T1000 (cell line): ENCODE measurements at places on chromosomes 6 and 20.

- DNase-seq, result no peak
Observed at GRCh38 chr20:1786486-1786885, 108.7 kb upstream of the SIRPA start.

DNA sequence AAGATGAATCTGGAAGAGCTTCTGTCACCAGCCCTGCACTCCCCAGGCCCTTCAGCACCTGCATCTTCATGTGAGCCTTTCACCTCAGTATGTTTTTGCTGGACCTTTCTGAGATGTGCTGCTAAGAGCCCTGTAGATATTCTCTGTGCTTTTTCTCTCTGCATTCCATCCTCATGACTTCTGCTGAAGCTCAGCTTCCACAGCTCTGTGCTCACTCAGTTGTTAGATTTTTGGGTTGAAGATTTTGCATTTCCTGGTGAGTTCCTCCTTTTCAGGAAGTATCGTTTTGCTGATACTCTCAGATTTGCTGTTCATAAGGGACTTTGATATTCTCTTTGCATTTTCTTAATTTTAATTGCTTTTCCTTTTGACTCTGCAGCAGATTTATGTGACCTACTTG is 18.3 kb downstream of the KIAA1586 start:
- no peak for DNase-seq

DNA sequence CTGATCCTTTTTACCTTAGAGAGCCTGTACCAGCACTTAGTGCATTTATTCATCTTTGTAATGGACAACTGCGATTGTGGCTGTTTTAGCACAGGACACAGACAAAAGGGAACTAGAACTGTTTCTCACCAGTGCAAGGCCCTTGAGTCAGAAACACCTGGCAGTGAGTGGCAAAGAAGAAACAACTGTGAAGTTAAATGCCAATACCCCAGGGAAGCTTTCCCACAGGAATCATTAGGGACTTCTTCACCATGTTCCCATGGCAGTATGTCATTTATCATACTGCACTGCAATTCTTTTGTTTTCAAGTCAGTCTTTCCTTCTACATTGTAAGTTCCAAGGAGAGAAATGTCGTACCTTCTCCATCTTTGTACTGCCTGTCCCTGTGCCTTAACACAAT is 28.6 kb upstream of the CDYL start:
- no peak for DNase-seq

DNA sequence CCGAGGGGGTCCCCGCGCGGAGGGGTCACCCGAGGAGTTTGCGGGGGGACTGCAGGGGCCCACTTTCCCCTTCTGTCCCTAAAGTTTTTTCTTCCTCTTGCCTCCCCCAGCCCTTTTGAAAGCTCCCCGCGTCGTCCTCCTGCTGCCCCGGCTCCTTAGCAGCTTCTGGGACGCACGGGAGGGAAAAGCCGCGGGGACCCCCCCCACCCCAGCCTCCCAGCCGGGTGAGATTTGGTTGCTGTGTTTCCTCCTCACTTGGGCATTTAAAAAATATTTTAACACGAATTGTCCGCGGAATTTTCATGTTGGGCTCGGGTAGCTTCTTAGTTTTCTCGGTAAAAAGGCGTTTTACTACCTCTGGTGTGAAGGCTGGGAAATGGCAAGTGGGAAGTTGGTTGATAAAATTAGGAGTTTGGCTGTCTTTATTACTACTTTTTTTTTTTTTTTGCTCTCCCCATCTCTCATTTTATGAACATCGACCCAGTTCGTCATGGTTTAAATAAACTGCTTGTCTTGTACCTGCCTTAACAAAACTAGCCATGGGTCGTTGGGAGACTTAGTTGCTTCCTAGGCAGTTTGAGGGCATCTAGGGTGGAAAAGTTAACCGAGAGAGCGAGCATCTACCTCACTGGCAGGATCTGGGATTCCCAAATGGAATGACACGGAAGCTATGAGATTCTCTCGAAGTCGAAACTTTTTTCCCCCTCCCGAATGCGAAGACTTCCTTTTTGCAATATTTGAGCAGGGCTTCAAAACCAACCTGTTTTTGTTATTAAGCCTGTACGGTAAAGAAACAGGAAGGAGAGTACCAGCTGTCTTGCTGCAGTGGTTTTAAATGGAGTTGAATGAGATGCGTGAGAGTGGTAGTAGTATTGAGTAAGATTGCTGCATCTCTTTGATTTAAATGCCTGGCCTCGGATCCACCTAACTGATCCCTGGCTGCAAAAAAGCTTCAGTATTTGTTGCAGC is 868 bp downstream of the NCOA3 start:
- no peak for DNase-seq

DNA sequence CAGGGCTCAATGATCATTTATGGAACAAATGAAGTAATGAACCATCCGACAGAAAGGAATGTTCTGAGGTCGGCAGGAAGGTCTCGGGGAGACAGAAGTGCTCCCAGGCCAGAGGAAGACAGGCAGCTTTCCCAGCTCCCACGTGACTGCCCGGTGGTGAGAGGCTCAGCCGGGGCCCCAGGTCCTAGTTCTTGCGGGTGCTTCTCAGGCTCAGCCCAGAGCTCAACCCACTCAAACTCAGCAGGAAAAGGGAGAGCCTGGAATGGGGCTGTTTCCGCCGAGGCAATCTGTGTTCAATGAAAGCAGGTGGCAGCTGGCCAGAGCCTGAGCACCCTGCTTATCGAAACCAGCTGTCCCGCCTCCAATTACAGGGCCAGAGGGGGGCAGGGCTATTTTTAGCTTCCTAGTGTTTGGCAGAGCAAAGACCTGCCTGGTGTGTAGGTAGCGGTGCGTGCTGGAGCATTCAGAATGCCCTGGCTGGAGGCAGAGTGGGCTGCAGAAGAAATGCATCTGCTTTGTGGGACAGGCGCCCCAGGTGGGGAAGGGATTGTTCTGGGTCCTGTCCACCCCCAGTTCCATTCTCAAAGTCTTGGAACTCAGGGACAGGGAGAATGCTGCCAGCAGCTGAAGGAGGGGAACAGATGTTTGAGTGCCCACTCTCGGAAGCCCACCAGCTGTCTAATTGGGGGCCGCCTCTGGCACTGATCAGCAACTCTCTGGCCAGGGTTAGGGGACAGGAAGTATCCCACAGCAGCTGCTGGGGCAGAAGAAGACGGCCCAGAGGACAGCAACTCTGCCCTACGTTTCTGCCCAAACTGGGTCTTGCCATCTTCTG is 145.1 kb downstream of the PREX1 start:
- DNase-seq, result no peak

DNA sequence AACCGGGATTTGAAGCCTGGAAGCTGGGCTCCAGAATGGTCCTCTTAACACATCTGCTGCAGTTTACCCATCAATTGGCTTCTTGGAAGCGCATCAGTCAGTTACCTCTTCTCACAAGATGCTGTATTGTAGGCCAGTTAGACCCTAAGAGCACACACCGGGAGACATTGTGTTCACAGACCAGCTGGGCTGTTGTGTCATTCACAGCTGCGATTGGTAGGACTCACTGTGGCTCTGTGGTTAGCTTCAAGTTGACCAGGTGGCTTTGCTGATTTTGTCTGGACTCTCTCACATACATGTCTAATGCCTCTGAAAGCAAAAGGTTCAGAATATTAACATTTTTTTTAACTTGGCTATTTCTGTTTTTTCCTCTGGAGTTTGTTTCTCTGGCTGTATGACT is 64.8 kb downstream of the SNX9 start:
- no peak for DNase-seq

DNA sequence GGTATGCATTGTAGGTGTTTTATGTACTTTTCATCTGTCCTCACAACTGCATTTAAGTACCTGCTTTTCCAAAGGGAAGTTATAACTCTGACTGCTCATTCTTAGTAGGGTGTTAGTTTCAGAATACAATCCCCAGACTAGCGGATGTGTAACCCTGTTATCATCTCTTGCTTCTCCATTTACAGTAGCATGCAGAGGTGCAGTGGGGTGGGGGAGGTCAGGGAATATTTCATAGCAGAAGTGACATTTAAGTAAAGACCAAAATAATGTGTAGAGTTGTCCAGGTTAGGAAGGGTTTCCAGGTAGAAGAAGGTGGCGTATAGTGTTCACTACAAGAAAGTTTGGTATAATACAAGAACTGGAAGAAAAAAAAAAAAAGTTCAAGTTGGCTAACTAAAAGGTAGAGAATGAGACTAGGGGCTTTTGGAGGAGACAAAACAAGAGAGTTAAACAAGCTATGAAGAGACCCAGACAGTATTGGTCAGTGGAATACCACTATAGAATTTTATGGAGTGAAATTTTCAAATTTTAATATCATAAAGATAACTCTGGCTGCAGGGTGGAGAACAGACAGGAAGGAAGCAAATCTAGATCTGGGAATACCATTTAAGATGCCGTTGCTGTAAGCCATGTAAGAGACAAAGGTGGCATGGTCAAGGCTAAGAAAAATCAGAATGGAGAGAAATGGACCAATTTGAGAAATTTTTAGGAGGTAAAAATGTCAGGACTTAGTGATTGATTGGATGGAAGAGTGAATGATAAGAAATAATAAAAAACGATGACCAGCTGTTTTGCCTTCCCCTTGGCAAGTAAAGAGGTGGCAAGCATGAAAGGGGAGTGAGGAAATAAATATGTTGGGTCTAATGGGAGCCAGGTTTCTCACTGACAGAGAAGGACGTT is 2.2 kb upstream of the AHI1 start:
- DNase-seq, result no peak

DNA sequence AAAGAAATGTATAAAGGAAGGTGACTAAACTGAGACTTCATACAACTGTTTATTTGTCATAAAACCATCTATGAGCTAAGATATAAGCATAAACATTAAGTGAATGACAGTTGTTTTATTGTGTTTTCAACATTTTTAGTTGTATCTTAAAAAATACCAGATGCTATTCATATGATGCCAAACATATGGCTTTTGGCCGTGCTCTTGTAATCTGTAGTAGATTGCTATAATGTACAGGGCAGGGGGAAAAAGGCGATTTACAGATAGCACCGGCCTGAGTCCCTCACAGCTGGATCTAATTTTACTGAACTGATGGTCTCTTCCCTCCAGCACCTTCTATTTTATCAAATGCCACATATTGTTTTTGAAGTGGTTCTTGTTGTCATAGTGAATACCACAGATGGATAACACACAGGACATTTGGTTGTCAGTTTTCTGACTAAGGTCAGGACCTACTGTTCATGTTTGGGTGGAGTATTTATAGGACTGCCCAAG is 48.2 kb downstream of the CENPW start:
- DNase-seq, result no peak

GRCh38 chr6:70394518-70395300 is 18.6 kb upstream of the FAM135A start:
- no peak for DNase-seq

GRCh38 chr6:16409531-16410441 is 171.4 kb downstream of the GMPR start:
- DNase-seq, result no peak

DNA sequence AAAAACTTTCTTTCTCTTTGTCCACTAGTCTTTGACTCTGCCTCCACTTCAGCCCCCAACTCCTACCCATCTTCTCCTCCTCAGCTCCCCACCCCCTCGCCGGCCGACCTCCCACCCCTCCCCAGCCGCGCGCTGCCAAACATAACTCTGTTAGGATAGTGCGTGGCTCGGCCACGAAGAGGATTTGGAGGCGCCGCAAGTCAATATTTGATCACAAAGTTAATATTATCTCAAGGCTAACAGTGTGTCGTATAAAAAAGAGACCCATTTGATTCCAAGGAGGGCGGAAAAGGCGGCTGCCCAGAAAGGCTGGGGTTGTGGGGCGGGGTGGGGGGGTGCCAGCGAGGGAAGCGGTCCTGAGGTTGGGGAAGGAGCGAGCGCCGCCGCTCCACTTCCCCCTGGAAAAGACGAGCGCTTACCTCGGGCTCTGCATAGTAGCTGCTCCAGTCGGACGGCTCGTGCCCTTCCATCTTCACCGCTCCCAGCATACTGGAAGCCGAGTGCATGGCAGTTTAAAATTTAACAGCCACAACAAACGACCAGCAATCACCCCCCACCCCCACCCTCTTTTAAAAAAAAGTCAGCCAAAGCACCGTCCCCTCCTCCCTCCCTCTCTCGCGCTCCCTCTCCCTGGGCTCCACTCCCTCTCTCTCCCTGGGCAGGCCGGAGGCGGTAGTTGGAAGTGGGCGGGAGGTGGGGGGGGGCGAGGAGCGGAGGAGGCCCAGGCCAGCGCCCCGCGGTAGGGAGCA is 425 bp downstream of the FOXA2 start:
- DNase-seq, result no peak

- no peak for DNase-seq
Observed at GRCh38 chr6:68760941-68761676, 126.0 kb downstream of the ADGRB3 start.

DNA sequence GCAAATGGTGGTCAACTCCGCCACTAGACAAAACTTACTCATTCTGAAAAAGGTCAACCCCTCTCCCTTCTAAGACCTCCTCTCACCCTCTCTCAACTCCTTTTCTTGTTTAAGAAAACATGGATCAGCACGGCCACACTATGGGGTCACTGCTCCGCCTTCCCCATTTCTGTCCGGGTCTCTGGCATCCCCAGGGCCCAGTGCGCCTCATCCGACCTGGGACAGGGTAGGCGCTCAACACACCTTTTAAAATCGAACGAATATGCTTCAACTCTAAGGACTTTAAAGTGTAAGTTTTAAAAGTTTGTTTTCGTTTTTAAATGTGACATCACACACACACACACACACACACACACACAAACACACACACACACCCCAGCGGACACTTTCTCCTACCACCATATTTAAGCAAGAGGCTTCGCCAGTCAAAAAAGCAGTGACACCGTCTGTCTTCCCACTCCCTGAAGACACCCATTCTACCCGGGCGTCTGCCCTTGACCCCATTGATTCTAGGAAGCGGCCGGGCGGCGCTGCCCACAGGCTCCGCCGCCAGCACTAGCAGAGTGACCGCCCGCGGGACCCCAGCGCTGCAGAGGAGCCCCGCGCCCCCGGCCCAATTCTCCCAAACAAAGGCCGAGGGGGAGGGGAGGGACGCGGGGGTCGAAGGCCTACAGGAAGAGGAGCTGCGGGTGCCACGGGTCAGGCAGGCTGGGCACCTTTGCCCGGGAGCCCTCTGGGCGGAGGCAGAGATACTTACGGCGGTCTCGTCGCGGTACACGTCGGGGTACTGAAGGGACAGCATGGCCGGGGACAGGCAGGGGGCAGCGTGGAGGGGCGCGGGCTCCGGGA is 568 bp downstream of the PREP start:
- DNase-seq, result no peak

DNA sequence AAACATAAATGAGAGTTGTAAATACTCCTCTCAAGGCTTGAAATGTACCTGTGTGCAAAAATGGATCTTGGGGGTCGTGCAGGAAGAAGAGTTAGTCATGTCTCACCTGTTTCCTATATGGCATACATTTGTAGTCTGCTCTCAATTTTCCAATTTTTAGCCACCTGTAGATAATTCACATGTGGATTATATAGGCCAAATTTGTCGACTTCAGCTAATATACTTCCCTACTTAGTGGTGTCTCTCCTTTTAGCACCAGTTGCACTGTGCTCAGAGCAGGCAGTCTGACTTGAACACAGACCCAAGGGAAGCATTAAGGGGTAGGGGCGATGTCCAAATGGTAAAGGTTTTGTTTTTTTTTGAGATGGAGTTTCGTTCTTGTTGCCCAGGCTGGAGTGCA is 1.9 kb downstream of the RBM24 start:
- DNase-seq, result no peak

- DNase-seq, result no peak
Observed at GRCh38 chr6:107820338-107821261, 3.5 kb downstream of the SCML4 start.

- no peak for DNase-seq
Observed at GRCh38 chr6:142953373-142954273, 8.6 kb upstream of the HIVEP2 start.
